ENCODE measurements at places on chromosomes 4 and X. TPM values are rescaled to one million over a fixed set of nuclear protein-coding genes. Genes with fewer than 3 reads are reported as not detected.

DNA sequence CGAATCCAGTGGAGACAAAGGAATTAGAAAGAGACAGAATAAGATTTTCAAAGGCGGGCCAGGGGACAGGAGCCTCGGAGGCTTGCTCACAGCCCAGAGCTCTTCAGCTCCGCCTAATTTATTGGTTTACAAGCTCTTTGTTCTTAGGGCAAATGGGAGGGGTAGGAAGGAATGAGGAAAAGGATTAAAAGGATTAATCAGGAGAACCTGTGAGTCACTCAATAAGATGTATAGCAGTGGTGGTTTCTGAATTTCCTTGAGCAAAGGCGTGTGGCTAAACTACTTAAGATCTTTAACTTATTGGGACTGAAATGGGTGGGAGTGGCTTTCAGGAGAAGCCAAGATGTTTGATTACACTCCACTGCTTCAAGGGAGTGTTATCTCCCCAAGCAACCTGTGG, 456.0 kb upstream of the SPANXN1 start:
- no peak overlapping the region for H3K27ac ChIP-seq
- H3K4me1 ChIP-seq = no peaks in the 10 kb centered on the region
- no peak for DNase-seq
- H3K4me3 ChIP-seq = no peak overlapping the region

DNA sequence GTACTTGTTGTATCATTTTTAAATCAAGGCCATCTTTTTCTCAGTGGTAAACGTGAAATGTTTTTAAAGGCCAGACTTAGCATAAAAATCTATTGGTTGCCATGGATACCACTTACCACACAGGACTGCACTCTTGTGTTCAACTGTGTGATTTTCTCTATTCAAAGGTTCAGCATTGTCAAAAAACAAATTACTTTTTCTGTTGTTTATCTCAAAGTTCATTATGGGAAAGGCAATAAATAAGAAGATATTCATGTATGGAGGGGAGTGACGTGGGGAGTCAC, 231.0 kb upstream of the GATB start:
- no peaks in the 10 kb centered on the region for H3K36me3 ChIP-seq
- H3K27me3 ChIP-seq = no peaks in the 10 kb centered on the region
- H3K4me3 ChIP-seq = no peak overlapping the region
- DNase-seq = no peak

DNA sequence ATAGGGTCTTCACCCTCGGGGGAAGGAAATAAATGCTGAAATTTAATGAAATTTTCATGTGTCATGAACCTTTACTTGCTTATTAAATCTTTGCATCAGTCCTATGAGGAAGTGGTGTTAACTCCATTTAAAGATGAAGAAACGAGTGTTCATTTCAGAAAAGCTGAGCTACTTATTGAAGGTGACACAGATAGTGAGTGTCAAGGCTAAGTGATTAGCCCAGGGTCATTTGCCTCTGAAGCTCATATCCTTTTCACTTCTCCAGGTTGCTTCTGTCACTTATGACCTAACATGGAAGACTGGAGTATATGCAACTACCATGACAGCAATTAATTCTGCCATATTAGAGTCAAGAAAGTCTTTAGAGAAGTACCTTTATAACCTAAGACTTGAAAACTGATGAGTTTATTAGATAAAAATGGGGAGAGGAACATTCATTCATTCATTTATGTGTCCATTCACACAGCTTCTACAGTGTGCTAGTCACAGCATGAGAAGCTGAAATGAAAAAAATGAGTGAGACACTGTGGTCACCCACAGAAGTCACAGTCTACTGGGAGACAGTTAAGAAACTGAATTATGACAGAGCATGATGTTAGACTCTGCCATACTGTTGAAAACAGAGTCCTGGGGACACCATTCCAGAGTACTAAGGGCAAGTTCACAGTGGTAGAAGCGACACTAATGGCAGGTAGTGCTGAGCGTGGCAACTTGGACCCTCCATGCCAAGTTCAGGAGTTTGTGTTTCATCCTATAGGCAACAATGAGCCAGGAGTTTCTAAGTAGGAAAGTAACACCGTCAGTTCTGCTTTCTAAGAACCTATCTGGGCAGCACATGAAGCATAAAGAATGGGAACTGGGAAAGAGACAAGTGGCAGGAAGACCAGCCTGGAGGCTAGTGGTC, 21.3 kb downstream of the ALPK1 start:
- no peak overlapping the region for H3K27ac ChIP-seq
- H3K4me1 ChIP-seq = no peaks in the 10 kb centered on the region
- no peaks in the 10 kb centered on the region for H3K27me3 ChIP-seq
- no peak overlapping the region for H3K4me3 ChIP-seq
- DNase-seq = no peak
- H3K36me3 ChIP-seq = no peaks in the 10 kb centered on the region

DNA sequence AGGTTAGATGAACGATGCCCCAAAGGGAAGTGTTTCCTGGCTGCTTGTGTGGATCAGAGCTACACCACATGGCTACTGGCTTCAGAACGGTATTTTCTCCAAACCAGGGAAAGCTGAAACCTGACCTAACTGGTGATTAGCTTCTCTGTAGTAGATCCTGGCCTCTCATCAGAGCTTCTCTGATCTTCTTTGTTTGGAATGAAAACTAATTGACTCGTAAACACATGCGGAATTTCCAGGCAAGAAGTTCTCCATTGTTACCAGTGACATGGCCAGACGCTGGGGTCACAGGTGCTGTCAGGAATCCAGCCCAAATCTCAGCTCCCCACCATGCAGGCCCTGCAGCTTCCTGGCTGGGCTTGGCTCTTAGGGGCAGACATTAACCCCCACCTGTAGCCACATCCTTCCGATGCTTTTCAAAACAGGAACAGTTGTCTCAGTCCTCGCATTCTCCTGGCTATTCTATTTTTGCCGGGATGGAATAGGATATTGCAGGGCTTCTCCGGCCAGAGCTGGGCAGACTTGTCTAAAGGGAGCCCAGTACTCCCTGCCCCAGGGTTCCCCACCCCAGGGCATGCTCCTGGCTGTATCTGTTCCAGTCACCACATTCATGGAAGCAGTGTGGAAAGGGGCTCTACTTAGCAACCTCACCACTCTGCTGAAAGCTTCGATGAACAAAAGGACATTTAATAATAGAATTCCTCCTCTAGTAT, 305.4 kb upstream of the F9 start:
- no peaks in the 10 kb centered on the region for H3K27me3 ChIP-seq
- DNase-seq = no peak
- no peak overlapping the region for H3K4me3 ChIP-seq
- no peaks in the 10 kb centered on the region for H3K36me3 ChIP-seq
- no peak overlapping the region for H3K27ac ChIP-seq

DNA sequence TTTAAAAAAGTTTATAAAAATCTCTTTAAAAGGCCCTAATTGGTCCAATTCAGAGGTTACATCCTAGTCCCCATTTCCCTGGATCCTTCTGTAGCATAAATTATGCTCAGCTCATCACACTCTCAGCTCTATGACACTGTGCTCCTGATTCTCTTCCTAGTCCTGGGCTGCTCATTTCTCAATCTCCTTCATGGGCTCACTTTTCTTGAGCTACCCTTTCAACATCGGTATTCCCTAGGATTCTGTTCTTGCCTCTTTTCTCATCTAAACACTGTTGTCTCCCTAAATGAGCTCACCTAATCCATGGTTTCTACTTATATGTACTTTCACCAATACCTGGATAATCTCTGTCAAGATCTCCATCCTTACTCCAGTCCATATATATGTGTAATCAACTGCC, 14.7 kb downstream of the KLHL15 start:
- no peak overlapping the region for H3K27ac ChIP-seq
- no peak for DNase-seq
- no peak overlapping the region for H3K4me3 ChIP-seq
- no peaks in the 10 kb centered on the region for H3K27me3 ChIP-seq

DNA sequence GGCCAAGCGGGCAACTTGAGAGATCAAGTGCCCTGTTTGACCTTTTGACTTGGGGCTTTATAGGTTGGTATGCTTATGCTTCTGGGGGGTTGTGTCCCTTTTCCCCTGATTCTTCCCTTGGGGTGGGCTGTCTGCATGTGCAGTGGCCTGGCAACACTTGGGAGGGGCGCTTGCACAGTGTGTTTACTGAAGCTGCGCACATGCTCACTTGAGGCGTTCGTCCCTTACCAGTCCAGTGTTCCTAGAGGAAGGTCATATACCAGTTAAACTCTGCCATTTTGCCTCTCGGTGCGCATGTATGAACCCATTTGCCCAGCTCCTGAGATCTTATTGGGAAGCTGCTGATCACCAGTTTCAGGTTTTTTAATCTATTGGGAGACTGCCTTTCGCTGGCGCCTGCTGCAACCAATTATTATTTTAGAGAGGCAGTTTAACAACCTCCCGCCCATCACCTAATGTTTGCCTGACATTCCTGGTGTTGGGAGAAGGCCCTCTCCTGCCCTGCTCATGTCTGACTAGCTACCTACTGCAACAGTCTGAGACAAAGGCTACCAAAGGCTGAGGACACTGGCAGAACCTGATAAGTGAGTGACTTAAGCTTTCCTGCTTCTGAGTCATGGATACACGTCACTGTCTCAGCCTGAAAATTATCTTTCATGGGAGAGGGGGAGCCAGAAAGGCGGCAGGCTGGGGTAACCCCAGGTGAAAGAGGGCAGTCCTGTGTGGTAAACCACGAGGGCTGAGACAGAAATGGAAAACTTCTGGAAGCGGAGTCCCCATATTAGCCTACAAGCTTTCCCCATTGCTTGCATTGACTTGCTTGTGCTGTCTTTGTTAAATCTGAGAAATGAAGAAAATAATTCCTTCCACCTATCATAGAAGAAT, 97.6 kb downstream of the CPE start:
- H3K27ac ChIP-seq = no peak overlapping the region
- H3K4me1 ChIP-seq = no peaks in the 10 kb centered on the region
- DNase-seq = no peak

DNA sequence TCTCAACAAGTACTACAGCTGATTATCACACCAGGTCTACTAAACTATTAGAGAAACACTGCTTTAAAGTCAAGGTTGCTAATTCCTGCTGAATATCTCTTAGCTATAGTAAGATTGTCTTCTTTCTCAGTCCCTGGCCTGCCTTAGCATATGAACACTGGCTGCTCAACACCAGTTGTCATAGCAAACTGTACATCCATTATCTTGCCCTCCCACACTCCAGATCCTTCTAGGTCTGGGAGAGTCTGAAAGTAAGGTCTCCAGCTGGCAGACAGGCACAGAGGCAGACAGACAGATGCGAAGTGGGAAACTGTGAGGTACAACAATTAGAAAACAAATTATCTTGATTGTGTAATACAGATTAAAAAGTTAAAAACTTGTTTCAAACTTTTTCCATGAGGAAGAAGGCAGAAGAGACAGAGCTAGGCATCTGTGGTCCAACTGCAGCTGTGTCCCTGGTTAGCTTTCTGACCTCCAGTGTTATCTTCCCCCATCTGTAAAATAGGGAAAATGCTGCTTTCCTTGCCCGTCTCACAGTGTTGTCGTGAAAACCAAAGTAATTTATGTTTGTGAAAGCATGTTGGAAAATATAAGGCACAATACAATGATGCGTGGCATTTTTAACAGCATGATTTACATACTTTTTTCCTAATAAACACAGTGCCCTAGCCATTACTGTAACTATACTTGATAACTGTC, 133.8 kb downstream of the KLHL13 start:
- no peaks in the 10 kb centered on the region for H3K36me3 ChIP-seq

DNA sequence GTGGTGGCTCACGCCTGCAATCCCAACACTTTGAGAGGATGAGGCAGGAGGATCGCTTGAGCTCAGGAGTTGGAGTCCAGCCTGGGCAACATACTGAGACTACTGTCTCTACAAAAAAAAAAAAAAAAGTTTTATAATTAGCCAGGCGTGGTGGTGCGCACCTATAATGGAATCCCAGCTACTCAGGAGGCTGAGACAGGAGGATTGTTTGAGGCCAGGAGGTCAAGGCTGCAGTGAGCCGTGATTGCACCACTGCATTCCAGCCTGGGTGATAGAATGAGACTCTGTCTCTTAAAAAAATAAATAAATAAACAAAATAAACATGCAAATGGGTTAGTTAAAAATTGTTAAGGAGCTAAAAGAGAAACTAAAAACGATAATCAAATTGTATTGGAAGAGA, 7.7 kb downstream of the GLOD5 start:
- peaks cover 6% of the 10 kb centered on the region for H3K27me3 ChIP-seq
- H3K4me3 ChIP-seq = no peak overlapping the region
- no peak overlapping the region for H3K27ac ChIP-seq
- DNase-seq = no peak
- no peaks in the 10 kb centered on the region for H3K4me1 ChIP-seq

- H3K27ac ChIP-seq = no peak overlapping the region
- no peaks in the 10 kb centered on the region for H3K36me3 ChIP-seq
- H3K27me3 ChIP-seq = no peaks in the 10 kb centered on the region
Observed at GRCh38 chr4:123215536-123215935, 181.1 kb upstream of the SPRY1 start.

DNA sequence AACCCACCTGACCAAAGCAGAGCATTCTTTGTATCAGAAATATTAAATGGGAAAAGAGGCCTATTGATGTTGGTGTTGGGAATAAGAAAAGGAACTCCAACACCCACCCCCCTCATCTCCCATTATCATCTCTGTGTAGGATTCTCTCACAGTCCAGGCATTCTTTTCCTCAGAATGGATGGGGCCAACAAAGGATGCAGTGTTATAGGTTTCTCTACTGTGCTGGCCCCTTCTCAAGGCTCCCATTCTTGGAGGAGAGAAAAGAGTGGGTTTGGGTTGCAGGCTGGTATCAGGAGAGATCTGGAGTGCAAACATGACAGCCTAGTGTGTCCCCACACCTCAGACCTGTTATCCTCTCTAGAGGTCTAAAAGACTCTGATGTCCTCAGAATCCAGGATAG, 59.6 kb downstream of the UGT8 start:
- no peaks in the 10 kb centered on the region for H3K36me3 ChIP-seq
- no peak for DNase-seq
- H3K27ac ChIP-seq = no peak overlapping the region
- H3K27me3 ChIP-seq = no peaks in the 10 kb centered on the region
- no peak overlapping the region for H3K4me3 ChIP-seq
- no peaks in the 10 kb centered on the region for H3K4me1 ChIP-seq

DNA sequence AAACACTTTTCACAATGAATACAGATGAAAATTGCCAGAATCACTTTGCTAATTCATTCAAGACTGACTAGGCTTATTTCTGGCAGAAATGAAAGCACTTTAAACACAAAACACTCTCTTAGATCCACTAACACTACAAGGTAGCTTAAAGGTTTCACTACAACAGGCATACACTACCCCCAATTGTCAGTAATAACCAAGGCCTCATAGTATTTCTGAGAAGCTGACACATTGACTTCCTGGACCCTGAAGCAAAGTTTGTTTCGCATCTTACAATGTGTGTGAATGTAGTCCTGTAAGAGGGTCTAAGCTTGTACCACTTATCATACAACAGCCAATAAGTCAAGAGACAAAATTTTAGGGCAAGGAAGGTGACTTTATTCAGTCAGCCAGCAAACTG, 129.9 kb upstream of the FMR1 start:
- no peak overlapping the region for H3K4me3 ChIP-seq
- H3K27ac ChIP-seq = no peak overlapping the region
- H3K4me1 ChIP-seq = no peaks in the 10 kb centered on the region

DRP2 gene
- 0.58 TPM for total RNA-seq

CCDC110 gene
- total RNA-seq = 2.1 TPM

RBM46 gene
- 1.1 TPM for total RNA-seq
